Urinary bladder (tissue), 4 donors: ENCODE measurements at places on chromosomes 4 and X. TPM values are rescaled to one million over a fixed set of nuclear protein-coding genes. Genes with fewer than 3 reads are reported as not detected.

The IL1RAPL1 gene
- polyA plus RNA-seq, result 1.4 TPM

The CPE gene
- polyA plus RNA-seq, result 86.4 TPM

The NAT8L gene
- polyA plus RNA-seq, result 0.82 TPM

The CXCL10 gene
- 0.48 TPM for polyA plus RNA-seq

The GNRHR gene
- not detected for polyA plus RNA-seq

The MTNR1A gene
- polyA plus RNA-seq, result not detected

The INPP4B gene
- 4.7 TPM for polyA plus RNA-seq

The MAGEA3 gene
- not detected for polyA plus RNA-seq

The PCDH11X gene
- 0.23 TPM for polyA plus RNA-seq

The BEX2 gene
- polyA plus RNA-seq, result 9.8 TPM

The HPGDS gene
- 1.5 TPM for polyA plus RNA-seq

The VEGFC gene
- polyA plus RNA-seq, result 9.7 TPM

The SEC24D gene
- 28.9 TPM for polyA plus RNA-seq

The PLAC1 gene
- polyA plus RNA-seq, result 0.23 TPM

The PLS3 gene
- 74.4 TPM for polyA plus RNA-seq

GRCh38 chrX:105315248-105315647, 94.8 kb upstream of the TEX13A start:
- no peak for DNase-seq

DNA sequence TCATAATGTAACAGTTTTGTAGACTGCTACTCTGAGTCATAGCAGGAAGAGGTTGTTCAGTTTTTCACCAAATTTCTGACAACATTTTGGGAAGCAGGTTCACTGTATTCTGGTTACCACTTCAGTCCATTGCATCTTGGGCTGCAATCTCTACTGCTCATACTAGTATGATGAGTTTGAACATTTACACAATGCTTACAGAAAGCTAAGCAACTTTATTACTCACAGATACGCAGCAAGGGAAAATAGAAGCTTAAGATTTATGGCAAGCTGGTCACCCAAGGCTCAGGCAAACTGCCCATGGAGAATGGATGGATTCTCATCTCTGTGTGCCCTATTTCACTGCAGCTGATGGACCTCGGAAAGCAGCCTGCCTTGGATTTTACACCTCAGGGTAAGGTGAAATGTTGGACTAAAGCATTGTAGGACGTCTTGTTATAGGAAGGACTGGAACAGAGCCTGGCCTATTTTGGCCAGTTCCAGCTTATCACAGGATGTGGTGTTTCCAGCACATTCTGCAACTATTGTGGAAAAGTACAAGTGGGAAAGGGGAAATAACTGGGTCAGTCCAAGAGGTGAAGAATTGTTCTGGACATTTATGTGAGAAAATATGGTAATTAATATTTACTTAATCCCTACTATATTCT, 887.1 kb upstream of the AGA start:
- DNase-seq, result no peak

GRCh38 chr4:113952452-113953029, 26.9 kb downstream of the ARSJ start:
- no peak for DNase-seq

- no peak for DNase-seq
Measured at GRCh38 chr4:43325220-43325967, 432.9 kb downstream of the GRXCR1 start.

DNA sequence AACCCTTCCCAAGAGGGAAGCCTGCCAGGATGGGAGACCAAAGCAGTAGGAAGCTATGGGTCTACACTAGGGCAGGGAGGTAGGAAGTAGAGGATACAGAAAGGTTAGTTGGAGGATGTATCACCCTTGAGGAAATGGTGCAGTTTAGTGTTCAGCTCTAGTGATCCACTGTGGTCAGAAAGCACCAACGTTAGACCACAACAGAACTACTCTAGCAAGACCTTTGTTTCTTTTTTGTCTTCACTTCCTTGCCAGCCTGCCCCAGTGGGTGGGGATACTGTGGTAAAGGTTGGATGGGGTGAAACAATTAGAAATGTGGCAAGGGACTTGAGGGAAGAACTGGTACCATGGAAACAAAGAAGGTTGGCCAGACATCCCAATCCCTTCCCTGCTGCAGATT, 83.3 kb downstream of the DDIT4L start:
- no peak for DNase-seq

DNA sequence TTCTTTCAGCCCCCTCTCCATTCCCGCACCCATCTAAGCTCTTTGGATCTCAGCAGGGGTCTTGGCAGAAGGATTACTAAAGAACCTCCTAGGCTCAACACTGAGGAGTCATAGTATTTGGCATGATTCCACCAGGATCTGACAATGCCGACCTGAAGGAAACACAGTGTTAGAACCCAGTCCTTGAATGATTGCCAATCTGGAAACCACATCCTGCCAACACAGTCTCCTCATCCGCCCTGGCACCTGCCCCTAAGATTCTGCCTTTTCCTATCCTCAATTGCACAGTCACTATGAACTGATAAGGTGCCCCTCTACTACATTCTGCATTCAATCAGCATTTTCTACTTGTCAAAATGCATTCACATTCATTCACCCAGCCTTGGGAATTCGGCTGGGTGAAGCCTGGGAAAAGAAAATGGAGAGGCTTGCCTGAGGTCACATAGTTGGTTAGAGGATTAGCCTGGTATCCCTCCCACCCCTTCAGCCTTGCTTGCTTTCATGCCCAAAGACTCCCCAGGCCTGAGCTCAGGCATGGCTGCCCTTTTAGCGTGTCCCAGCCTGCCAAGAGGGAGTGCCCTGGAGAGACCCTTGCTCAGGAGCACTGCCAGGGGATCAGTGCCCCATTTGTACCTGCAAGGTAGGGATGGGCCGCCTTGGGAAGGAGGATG, 2.2 kb upstream of the CLDN2 start:
- DNase-seq, result no peak

- no peak for DNase-seq
Measured at GRCh38 chrX:65994519-65995506, 45.1 kb downstream of the VSIG4 start.

DNA sequence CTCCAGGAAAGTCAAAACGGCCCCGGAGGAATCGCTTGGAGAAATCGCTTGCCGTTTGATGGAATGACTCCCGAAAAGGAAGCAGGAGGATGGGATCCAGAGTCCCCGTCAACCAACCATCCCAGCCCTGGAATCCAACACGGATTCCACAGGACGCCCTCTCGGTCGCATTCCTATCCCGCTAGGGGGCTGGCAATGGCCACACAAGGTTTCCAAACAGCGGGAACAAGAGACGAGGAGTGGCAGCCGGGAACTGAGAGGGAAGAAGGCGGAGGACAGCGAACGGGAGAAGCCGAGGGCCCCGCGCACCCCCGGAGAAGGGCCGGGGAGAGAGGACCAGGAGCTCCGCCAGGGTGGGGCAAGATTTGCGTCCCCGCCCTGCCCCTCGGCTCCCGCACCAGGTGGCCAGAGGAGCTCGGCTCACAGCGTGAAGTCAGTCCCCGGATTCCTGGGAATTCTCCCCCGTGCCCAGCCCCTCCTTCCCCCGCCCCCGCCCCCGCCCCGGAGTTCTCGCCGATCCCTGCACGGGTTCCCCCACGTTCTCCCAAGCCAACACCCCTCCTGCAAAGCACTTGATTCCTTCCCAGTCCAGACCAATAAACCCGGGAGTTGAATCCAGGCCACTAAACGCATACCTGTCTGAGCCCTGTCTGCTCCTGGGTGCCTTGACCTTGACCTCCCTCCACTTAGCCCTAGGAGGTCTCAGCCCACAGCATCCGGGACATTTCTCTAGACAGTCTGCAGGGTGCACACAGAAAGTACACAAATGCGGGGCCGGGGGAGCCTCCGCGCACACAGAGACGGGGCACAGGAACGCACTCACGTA, 1.4 kb downstream of the PDZD4 start:
- no peak for DNase-seq

DNA sequence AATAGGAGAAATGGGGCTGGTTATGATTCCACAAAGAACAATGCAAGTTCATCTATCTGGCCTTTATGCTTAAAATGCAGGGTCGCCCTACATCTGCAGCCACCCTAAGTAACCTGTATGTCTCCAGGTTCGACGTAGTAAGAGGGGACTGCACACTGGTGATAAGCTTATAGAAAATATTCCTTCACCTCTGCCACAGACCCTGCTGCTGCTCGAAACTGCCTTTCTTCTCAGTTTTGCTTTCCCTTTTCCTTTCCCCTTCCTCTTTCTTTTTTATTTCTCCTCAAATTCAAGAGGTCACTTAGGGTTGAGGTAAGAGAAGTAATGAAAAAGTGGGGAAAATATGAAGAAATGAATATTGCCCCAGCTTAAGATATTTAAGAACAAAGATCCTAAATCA, 123.5 kb downstream of the DCHS2 start:
- DNase-seq, result no peak

DNA sequence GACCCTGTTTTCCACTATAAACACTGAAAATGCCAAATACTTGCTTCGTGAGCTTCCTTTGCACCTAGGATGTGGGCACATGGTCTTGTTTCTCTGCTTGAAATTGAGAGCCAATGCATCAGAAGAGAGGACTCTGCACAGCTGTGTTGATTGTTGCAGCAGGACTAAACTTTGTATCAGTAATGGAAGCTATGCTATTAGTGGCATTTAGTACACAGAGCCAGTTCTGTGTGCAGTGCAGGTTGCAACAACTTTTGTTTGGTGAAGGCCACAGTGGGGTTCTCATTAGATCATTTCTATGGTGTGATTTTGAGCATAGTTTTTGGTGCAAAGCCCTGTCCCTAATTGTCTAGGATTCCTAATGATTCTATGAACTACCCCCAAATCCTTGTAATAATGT, 54.4 kb upstream of the ANKRD17 start:
- no peak for DNase-seq

- DNase-seq, result no peak
Measured at GRCh38 chrX:47380268-47380667, 9.9 kb downstream of the ZNF157 start.

- DNase-seq, result no peak
Measured at GRCh38 chr4:17327591-17327990, 184.3 kb downstream of the QDPR start.

GRCh38 chr4:56804551-56804950, 16.9 kb downstream of the SPINK2 start:
- DNase-seq, result no peak

DNA sequence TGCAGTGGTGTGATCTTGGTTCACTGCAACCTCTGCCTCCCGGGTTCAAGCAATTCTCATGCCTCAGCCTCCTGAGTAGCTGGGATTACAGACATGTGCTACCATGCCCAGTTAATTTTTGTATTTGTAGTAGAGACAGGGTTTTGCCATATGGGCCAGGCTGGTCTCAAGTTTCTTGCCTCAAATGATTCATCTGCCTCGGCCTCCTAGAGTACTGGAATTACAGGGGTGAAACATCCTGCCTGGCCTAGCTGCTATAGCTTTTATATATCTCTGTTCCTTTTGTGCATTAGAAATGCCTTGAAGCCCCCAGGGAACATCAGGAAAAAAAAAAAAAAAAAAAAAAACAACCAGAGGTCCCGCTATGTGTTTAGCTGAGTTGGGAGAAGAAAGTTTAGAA, 34.8 kb downstream of the UBE2K start:
- no peak for DNase-seq

- no peak for DNase-seq
Measured at GRCh38 chr4:40976343-40976742, 226.6 kb downstream of the NSUN7 start.

DNA sequence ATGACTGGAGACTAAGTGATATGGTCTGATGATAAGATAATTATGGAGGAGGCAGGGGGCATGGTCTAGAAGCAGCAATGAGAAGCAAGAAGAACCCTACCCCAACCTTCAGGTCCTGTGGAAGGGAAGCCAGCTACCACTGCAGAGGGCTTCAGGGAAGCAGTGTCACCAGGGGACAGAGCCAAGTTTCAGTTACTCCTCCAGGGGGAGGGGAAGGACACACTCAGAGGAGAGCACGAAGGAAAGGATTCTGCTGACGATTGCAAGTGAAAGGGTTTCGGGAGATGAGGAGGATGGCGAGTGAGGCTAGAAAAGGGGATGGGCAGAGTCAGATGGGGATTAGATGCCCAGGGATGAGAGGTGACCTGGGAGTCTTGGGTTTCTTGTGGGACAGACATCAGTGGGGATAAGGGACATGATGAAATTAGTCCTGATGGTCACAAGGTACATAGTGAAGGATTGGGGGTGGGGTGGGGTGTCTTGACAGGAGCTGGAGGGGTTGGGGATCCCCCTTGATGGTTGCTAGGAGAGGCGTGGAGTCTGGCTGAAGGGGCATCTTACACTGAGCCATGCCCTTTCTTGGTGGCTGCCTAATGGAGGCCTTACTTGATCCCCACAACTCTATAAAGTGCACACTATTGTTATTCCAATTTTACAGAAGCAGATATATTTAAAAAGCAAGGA, 45.4 kb downstream of the TIGD4 start:
- DNase-seq, result no peak

- DNase-seq, result no peak
Measured at GRCh38 chrX:41558531-41558930, 111.4 kb downstream of the NYX start.

DNA sequence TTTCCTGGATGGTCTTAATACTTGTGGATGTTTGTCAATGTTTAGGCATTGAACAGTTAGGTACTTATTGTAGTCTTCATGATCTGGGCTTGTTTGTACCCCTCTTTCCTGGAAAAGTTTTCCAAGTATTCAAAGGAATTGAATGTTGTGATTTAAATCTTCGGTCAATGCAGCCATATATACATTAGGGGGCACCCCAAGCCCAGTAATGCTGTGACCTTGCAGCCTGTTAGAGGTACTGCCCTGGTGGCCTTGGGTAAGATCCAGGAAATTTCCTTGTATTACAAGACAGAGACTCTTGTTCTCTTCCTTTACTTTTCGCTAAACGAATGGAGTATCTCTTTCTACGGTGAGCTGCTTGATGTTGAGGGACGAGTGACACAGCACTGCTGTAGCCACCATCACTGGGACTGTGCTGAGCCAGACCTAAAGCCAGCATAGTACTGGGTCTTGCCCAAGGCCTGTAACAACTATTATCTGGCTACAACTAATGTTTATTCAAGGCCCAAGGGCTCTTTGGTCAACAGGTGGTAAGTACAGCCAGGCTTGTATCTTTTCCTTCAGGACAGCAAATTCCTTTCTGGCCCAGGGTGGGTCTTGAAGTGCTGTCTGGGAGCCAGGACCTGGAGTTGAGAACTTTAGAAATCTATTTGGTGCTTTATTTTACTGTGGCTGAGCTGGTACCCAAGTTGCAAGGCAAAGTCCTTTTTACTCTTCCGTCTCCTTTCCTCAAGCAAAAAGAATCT, 118.3 kb upstream of the ATOH1 start:
- DNase-seq, result no peak

DNA sequence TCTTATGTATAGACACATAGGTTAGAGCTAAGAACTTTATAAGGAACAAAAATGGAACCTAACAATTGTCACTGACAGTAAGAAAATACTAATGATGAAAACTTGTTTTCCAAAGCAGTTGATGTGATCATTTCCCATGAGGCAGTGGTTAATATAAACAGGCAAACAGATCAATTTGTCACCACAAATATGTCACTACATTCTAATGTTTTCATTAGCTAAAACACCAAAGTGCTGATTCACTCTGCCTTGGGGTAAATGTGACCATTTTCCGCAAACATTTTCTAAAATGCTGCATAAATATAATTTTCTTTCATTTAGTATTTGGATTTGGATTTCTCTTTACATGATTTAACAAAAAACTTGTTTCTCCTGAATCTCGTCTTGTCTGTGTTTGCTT, 408.9 kb upstream of the CTSO start:
- DNase-seq, result no peak

GRCh38 chrX:19370061-19370460, 26.3 kb downstream of the PDHA1 start:
- DNase-seq, result no peak

- no peak for DNase-seq
Measured at GRCh38 chr4:111775556-111776297, 369.5 kb upstream of the FAM241A start.
